T-helper 22 cell (primary cell): ENCODE measurements at places on chromosomes 6 and 20.

- DNase-seq = no peak
These were observed 17.6 kb downstream of the EEF1A1 start for GRCh38 chr6:73503027-73503772.

DNA sequence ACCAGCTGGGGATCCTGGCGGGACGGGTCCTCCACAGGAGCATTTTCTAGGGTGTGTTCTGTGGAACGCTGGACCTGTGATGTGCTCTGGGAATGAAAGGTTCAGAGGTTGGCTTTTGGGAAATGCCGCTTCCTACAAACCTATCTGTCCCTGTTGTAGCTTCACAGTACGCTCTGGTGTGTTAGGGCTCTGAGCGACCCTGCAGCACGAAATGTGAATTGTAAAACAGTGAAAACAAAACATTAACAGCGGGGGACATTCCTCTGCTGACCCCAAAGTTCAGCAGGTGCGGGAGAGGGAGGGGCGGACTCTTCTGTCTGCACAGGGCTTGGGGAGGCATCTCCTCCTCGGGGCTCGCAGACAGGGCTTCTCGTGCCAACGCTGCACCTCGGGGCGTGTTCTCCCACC, 155.9 kb downstream of the NRN1 start:
- no peak for DNase-seq

DNA sequence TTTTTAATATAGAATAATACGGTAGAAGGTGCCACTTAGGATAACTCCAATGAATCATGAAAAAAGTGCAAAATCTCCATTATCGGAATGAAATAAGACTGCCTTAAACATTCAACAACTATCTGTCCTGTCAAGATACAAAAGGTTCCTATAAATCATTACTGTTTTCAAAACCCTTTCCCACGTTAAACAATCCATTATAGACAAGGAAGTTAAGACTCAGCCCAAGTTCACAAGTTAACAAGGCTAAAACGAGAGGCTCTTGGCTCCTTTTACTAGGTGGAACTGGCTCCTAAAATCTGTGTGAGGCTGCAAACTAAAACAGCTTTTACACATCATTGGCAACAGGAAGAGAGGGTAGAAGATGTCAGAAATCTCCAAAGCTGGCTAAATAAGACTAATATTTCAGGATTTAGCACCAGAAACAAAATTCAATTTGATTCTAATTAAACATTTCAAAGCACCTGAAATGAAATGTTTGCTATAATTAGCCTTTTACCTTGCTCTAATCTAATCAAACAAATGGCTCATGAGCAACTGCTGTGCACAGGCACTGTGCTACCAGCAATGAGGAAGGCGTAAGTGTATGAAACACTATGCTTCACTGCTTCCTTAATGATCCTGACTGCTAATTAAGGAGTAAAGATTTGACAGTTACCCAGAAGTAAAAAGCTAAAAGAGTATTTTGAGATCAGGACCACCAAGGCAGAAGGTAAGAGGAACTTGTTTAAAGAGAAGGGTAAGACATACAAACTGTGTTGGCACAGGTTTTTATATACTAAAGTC, 109.7 kb downstream of the DST start:
- no peak for DNase-seq

DNA sequence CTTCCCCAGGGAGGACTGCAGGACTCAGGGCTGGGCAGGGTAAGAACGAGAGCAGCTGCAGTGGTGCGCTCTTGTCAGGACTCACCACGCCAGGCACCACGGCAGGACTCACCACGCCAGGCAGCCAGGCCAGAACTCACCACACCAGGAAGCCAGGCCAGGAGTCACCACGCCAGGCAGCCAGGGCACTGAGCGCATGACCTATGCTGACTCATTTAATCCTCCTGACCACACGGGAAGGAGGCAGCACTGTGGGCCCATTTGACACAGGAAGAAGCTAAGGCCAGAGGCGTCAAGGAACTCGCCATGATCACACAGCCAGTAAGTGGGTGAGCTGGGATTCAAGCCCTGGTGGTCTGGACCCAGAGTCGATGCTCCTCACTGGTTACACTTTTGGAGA, 189.3 kb downstream of the PREX1 start:
- DNase-seq = no peak

- DNase-seq = no peak
These were observed 318.0 kb upstream of the PTCHD4 start for GRCh38 chr6:48429021-48429420.

DNA sequence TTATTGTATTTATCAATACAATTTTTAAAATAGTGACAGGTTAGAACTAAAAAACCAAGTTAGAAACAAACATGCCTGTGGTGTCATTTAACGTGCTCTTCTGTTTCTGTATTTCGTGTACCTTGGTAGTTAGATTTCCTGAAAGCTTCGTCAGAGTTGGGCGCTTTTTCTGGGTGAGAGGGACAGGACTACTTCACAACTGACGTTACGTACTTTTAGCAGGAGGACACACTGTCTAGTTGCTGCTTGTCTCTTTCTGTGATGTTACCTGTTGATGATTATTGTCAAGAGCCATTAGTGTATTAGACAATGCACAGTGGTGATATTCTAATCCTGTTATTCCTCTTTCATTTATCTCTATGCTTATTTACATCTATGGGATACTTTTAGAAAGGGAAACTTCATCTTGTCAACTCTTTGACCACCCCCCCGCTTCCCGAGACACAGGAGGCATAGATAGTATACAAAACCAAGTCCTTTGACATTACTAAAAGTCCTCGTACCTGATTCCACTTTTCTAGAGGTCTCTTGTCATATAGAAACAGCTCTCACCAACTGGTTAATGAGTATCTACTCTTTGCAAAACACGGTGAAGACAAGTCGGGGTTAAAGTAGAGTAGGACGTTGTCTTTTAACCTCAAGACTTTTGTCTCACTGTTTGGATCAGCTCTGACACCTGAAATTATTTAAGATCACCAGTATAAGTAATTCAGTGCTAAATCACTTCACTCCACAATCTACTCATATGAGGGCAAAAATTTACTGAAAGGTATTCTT, 96.3 kb downstream of the LYRM2 start:
- DNase-seq = no peak

DNA sequence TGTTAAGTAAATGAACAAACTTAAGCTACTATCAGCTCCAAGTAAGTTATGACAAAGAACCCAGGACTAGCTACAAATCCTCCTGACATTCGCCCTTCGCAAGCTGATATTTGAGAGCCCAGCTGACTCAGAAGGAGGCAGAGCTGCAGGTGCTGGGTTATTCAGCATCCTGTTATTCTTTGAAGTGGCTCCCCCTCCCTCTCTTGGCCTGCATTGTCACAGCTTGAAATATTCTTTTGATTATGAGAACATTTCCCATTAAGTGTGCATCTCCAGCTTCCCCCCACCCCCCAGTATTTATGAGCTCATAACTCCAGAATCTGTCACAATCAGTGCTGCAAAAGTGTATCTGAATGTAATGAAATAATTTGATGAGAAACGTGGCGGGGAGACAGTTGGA, 78.8 kb upstream of the RALY start:
- no peak for DNase-seq

GRCh38 chr6:5723841-5724691, 282.7 kb downstream of the NRN1 start:
- no peak for DNase-seq
